ENCODE measurements at places on chromosomes 4 and X.

- no peak for DNase-seq
Observed at GRCh38 chrX:136021160-136021559, 35.9 kb downstream of the SLC9A6 start.

GRCh38 chr4:174192943-174193342 lies 90.5 kb downstream of the FBXO8 start:
- no peak for DNase-seq

- DNase-seq: no peak
Observed at GRCh38 chr4:25771672-25772071, 91.1 kb downstream of the SEL1L3 start.

- no peak for DNase-seq
Observed at GRCh38 chr4:83012200-83012686, 1.6 kb upstream of the LIN54 start.

DNA sequence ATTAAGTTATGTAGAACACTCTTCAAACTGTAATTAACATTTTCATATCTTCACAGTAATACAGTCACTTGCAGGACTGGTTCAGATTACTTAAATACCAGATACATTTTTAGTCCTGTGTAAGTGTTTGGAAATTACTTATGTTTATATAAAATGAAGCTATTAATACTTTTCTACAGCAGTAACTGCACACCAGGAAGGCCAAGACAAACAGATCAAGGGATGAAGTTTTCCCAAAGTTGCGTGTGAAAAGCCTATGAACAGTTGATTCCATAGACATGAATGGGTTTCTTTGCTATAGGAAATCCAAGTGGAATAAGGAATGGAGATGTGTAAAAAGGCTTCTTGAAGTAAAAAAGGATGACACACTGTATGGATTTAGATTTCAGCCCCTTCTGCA lies 28.9 kb upstream of the DRP2 start:
- no peak for DNase-seq

- DNase-seq: peak; percentile 59
Observed at GRCh38 chrX:134603806-134604700, 54.2 kb downstream of the PLAC1 start.

- DNase-seq: no peak
Observed at GRCh38 chr4:25823632-25824031, 39.2 kb downstream of the SEL1L3 start.

DNA sequence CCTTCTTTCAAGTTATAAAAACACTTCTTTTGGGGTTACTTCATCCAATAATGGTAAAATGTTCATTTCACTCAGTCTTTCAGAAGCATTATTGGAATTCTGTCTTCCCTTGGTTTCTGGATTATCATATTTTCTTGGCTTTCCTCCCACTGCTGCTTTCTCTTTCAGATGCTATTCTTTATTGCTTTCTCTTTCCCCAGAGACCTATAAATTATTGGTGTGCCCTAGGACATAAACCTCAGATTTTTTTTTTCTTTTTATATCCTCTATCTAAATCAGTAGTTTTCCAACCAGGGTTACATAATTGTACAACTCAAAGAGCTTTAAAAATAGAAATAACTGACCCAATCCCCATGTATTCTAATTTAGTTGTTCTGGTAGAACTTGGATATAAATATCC lies 1005.5 kb downstream of the ARAP2 start:
- no peak for DNase-seq

DNA sequence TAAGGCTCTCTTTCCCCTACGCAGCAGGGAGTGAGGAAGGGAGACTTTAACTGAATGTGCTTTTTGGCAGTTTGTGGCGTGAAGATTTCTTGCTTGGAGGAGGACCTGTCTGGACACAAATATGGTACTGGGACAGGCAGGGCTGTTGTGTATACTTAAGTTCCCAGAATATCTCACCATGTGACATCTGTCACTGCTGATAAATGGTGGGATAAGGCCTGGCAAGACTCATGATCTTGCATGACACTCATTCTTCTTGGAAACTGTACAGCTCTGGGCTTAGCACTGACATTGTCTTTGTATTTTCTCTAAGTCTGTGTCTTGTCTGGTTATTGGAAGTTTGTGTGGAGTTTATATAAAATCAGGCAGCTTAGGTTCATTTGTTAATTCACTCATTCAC lies 93.1 kb downstream of the STK32B start:
- DNase-seq: no peak

DNA sequence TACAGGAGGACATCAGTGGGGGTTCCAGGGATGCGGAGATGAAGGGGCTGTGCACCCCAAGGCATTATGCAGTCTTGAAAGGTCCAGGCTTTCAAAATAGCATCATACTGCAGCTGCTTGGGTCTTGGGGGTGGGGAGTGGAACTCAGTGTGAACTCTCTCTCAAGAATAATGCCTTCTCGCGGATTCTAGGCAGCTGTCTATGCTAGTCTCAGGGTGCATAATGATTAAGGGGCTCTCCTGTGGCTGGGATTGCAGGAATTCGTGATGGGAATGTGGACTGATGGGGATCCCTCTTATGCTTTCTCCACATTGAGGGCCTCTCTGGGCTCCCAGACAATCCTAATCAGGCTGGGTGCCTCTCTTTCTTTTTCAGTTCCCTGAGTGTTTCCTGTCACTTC lies 172.2 kb upstream of the ARHGAP24 start:
- no peak for DNase-seq

- peak; percentile 73 for DNase-seq
Observed at GRCh38 chr4:75708218-75708691, 16.1 kb upstream of the USO1 start.

GRCh38 chrX:65985922-65986588 lies 53.8 kb downstream of the VSIG4 start:
- DNase-seq: peak; percentile 46

- peak; percentile 22 for DNase-seq
Observed at GRCh38 chrX:97446298-97446882, 562.7 kb downstream of the RPA4 start.

- no peak for DNase-seq
Observed at GRCh38 chrX:108123591-108124366, 32.2 kb downstream of the ATG4A start.

- peak; percentile 44 for DNase-seq
Observed at GRCh38 chr4:3047464-3048286, 26.7 kb downstream of the HTT-AS start.

- peak; percentile 77 for DNase-seq
Observed at GRCh38 chrX:45774961-45775360, 574.3 kb upstream of the DIPK2B start.

DNA sequence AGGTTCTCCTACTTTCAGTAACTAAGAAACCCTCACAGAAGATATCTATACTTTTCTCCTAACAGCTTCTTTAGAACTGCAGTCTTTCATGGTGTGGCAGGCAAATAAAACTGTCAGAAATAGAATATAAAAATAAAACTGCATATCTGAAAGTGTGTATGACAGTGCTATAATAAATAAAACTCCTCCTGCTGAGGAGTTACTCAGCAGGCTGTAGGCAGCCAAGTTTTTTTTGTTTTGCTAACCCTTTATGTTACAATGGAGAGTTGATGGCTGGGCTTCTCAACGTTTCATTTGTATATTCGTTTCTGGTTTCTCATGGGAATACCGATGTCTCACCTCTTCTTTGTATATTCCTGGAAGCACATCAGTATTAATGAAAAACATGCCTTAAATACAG lies 18.2 kb upstream of the UGT2B10 start:
- DNase-seq: no peak

- no peak for DNase-seq
Observed at GRCh38 chr4:77631276-77631675, 25.7 kb downstream of the CXCL13 start.

- no peak for DNase-seq
Observed at GRCh38 chrX:113260474-113260873, 419.8 kb upstream of the AMOT start.

DNA sequence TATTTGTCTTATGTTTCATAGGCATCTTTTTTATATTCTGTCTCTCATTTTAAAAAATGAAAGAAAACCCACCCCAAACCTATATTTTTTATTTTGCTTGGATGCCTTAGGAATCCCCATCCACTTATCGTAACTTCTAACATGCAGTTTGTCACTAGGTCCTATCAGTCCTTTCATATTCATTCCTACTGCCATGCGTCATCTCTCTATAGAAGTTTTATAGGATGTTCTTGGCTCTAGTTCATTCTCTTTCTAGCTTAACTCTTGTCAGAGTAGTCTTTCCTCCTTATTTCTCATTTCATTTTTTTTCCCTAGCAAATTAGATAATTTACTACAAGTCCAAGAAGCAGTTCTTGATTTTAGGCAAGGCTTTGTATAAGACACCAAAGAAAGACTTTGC lies 92.7 kb downstream of the LARP1B start:
- no peak for DNase-seq

DNA sequence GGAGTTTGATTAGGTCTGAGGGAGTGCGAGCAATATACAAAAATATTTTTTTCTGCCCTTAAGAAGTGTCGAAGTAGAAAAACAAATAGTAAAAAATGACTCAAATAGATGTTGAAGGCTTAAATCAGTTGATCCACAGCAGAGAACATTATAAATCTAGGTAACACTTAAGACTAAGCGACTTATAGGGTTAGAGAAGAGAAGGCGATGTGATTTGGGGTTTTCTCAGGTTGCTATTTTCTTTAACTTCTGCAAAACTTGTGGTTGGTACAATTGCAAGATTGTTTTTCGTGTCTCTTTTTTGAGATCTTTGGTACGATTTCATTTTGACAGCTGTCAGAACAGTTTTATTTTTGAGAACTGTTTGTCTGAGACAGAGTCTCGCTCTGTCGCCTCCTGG lies 1479.5 kb downstream of the PCDH7 start:
- no peak for DNase-seq

- no peak for DNase-seq
Observed at GRCh38 chr4:109552237-109552636, 7.8 kb upstream of the MCUB start.

DNA sequence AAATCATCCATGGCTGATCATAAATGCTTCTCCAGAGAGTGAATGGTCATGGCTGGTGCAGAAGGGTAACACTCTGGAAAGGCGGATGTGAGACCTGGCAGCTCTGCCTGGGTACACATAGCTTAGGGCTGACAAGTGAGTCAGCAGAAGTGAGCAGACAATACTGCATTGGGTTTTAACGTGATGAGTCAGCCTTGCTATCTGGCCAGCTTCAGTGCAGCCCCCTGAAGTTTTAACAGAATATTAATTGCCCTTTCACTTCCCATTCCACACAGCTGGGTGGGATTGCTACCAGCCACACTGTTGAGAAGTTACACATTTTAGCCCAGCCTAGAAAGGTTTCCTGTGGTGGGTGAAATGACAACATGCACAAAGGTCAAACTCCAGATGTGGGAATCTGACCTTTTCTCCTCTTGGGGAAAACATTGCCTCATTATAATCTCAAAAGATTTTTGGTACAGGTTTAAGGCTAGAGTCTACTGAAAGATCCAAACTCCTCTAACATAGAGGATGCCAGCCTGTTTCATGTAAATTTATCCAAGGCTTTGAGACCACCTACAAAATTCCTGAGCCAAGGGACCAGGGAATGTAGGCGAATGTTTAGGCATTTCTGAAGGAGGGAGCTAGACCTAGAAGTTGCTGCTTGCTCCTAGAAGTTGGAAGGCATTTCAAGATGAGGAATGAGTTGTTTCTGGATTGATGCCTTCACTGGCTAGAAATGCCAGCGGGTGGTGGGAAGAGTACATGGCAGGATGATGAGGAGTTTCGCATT lies 230.3 kb upstream of the PGRMC2 start:
- peak; percentile 96 for DNase-seq

DNA sequence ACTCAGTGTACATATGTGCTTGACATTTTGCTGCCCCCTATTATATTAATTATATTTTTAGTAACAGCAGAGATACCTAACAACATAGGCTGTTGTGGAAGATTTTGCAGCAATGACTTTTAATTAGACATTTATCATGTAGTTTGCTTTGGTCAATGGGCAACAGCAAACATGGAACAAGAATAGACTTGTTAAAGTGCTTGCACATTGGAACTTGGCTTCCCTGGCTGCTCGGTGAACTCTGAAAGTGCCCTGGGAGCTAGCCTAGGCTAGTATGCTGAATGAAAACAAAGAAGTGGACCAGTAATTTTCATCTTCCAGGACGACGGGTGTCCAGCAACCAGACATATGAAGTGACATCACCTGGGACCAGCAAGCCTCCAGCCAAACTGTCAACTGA lies 1157.1 kb downstream of the ARAP2 start:
- no peak for DNase-seq

DNA sequence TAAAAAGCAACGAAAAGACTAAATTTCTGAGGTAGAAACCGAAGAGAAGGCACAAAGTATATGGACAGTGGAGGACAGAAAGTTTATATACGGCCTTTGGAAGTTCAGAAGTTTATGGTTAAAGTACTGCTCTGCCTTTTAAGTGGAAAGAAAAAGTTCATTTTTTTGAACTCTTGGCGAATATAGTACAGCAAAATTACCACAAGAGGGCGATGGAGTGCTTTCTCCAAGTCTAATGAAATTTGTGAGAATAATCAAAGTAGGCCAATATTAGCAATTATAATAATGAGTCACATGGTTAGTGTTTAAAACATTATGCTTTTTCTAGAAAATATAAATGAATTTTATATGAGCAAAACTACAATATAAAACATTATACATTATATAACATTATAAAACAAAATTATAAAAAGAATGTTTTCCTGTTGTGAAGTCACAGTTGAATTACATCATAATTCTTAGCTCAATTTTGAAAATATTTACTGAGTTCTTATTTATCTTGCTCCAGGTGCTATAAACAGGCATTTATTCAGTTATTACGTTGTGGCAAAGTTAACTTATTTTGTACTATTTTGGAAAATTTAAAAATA lies 136.2 kb upstream of the BMPR1B start:
- DNase-seq: peak; percentile 55

DNA sequence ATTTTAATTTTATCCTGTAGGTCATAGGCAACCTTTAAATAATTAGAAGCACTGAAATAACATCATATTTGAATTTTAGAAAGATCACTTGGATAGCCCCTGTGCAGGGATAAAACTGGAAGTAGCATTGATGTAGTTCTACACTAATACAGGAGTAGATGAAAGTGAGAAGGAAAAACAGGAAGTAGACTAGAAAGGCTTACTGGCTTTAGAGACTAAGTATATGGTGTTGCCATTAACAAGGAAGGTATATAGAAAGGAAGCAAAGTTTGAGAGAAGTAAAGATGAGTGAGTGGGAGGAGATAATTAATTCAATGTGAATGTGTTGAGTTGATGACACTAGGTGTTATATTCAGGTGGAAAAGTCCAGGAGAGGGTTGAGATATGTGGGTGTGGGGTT lies 73.1 kb upstream of the EPGN start:
- DNase-seq: no peak

DNA sequence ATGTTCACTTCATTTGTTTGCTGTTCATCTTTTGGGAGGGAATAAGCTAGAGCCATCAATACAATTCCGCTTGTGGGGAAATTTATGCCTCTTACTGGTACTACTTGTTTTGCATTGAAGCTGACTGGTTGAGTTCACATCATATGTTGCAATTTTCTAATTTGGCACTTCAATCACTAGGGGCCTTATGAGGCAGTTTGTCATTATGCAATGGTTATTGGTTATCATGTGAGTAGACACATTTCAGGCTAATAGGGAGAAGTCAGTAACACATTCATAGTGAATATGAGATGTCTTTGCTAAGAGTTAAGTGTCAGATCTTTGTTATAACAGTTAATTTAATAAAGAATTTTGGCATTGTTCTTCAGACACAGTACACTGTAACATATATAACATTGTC lies 5.0 kb downstream of the RPL36A start:
- DNase-seq: peak; percentile 39
